A549 (cell line): ENCODE measurements at places on chromosomes 1 and 21. TPM values are rescaled to one million over a fixed set of nuclear protein-coding genes. Genes with fewer than 3 reads are reported as not detected.

- DNase-seq, result peak; percentile 55
These were observed 62.4 kb upstream of the DIRAS3 start for GRCh38 chr1:68112835-68113243.

GRCh38 chr1:220705782-220706181, 15.6 kb downstream of the C1orf115 start:
- no peak for DNase-seq

GRCh38 chr1:225427235-225428067, at the start of gene LBR:
LBR (minus strand) TSS chr1:225428038; CDS start chr1:225424075, 3,963 bp downstream.
- DNase-seq, result no peak

- no peak for DNase-seq
These were observed 33.3 kb downstream of the PIK3CD start for GRCh38 chr1:9684801-9685200.

DNA sequence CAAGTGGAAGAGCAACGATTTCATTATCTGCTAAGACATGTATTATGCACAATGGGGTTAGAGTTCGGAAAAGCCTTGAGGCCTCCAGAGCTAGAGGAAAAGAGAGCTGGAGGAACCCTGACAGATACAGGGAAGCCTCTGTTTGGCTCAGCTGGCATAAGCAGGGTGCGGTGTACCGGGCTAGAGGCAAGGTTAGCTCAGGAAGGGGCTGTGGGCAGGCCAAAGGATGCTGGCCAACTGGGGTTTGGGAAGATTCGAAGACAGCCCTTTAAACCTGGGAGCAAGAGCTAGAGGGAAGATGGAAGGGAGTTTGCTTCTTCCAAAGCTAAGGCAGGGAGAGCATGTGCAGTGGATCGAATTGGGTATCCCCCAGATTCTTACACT, 107.6 kb upstream of the TLR5 start:
- no peak for DNase-seq

DNA sequence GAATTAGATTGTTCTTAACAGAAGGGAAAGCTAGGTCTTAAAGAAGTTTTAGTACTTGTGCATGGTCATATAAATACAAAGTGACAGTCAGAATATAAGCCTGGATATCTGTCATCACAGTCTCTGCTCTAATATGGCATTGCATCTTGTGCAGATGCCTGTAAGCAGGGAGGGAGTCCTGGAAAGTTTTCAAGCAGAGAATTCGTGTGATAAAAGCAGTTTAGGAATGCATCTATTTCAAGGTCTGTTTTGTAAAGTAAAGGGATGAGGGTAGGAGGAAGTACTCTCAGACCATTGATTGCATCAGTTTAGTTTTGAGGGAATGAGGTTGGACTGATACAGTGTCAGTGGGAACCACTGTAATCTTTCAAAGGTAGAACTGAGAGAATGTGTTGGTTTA, 30.6 kb downstream of the IARS2 start:
- DNase-seq, result no peak

DNA sequence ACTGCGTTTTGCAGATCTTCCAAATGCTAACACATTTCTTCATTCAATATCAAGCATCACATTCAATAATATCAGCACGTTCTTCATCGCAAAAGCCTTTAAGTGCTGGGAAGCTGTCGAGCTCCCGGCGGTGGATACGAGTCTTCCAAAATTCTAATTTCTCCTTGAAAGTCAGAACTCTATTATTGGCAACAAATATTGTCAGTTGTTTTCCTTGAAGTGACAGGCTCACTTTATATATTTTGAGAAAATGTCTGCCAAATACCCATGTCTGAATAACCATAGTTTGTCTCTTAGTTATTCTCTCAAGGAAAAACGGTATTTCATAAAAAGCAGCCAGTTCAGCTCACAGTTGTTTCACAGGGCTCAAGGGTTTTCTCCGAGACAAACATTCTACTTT, 226.2 kb upstream of the C1orf174 start:
- no peak for DNase-seq

- DNase-seq, result peak; percentile 50
These were observed 67.1 kb downstream of the UBE2T start for GRCh38 chr1:202274611-202275010.

DNA sequence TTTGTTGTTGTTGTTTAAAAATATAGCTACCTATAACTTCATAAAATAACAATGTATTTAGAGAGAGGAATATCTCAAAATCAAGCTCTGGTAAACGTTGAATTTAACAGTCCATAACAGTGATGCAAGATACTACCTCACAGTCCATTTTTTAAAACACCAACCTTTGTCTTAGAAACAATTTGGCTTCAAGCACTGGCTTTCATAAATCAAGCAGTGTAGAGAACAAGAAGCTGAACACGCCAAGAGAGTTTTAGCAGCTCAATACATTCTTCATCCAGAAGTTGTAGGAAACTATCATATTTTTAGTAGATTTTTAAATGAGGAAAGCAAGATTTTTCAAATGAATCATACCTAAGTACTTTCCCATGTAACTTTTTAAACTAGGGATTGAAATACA, 334.3 kb upstream of the ADAMTS5 start:
- DNase-seq, result no peak

DNA sequence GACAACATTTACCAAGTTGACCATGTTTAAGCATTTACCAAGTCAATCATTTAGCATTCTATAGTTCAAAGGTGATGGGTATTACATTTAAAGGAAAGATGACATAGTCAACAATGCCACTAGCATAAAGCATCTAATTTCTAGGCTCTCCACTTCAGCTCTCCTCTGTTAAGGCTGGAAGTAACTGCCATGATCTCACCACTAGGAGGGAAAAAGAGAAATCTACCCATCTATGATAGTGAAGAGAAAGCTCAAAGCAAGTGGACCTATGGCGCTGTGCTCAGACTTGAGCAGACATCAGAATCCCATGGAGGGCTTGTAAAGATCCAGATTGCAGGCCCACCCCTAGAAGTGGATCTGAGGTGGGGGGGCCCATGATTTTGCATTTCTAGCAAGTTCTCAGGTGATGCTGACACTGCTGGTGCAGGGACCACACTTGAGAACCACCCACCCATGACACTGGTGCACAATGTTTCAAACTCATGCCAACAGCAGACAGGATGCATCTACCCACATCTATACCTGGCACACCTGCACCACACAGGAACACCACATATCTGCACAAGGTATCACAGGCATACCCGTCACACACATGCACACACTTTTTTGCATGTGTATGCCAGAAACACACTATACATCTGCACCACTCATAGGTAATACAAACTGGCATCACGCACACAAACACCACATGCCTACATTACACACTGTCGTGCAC, 392.9 kb upstream of the RUNX1 start:
- no peak for DNase-seq

- no peak for DNase-seq
These were observed 18.1 kb downstream of the B3GALT5 start for GRCh38 chr21:39630827-39631226.

DNA sequence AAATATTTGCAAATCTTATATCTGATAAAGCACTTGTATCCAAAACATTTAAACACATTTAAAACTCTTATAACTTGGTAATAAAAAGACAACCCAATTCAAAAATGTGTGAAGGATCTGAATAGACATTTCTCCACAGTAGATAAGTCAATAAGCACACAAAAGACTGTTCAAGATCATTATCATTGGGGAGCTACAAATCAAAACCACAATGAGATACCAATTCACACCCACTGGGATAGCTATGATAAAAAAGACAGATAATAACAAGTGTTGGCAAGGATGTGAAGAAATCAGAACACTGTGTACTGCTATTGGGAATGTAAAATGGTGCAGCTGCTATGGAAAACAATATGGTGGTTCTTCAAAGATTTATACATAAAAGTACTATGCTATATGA, 5.1 kb upstream of the LIN9 start:
- DNase-seq, result no peak

DNA sequence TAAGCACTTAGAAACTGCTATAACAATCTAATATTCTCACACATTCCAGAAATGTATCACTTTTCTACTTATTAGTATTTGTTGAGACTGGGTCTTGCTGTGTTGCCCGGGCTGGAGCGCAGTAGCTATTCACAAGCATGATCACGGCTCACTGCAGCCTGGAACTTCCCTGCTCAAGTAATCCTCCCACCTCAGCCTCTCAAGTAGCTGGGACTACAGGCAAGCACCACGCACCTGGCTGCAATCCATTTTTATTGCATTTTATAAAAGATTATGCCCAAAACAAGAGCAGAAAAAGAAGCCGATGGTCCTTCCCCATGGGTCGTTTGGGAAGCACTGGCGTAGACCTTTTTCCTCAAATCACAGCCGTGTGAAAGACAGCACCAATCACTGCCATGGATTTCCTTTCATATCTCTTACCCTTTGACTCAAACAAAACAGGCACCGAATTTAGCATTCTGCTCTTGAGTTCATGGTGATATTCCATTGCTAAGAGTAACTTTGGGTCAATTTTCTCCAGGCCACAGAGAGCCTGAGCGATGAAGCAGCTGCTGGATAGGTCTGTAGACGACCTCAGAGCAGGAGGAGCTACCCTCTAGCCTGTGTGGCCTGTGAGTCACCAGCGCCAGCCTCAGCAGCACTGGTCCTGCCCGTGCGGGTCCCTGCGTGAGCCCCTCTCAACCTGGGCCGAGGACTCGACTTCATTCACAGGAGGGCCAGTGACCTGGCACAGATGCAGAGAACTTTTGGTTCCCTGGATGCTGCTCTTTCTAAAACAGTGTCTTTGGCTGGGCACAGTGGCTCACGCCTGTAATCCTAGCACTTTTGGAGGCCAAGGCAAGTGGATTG, 80.8 kb downstream of the PIK3CD start:
- DNase-seq, result no peak

- DNase-seq, result no peak
These were observed 14.0 kb downstream of the FAAP20 start for GRCh38 chr1:2180297-2181245.

DNA sequence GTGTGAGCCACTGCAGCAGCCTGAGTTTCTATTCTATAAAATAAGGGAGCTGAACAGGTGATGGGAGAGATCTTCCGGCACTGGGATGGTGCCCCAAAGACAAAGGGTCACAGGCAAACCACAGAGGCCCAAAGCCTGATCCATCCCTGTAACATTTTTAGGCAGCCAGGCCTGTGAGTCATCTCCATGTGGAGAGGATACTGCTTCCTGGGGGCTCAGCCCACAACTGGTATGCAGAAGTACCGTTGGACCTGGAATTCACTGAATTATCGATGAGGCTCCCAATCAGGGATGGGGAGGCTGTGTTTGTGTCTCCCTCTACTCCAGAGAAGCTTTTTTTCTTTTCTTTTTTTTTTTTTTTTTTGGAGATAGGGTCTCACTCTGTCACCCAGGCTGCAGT, 48.8 kb upstream of the WASF2 start:
- peak; percentile 50 for DNase-seq

DNA sequence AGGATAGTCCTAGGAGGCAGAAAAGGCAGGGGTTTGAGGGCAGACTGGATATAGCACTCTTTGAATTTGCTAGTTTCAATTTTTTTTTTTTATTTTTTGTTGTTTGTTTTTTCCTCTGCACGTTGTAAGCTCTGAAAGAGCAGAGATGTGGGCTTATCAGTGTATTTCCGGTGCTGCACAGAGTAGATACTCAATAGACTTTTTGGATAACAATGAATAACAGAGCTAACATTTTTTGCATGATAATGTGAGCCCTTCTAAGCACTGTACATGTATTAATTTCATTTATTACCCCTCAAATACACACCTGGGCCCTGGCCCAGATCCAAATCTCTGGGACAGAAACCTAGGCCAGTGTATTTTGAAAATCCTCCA, 17.1 kb upstream of the PARP1 start:
- DNase-seq, result no peak

DNA sequence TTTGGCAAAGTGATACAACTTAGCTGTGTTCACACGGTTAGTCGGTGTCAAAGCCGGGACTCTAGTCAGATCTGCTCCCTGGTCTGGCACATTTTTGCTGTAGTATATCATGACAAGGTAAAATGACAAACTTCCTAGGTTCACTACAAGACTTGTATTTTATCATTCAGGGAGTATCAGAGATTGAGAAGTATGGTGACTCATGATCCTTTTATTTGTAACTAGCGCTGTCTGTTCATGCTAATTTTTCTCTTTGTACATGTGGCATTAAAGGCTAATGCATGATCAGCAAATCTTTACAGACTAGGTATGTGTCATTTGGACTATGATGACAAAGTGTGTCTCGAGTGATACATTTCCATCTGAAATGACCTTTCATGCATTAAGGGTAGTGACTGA, 326.7 kb downstream of the SIPA1L2 start:
- DNase-seq, result no peak

GRCh38 chr1:77659879-77660593, 22.4 kb downstream of the ZZZ3 start:
- DNase-seq, result no peak

DNA sequence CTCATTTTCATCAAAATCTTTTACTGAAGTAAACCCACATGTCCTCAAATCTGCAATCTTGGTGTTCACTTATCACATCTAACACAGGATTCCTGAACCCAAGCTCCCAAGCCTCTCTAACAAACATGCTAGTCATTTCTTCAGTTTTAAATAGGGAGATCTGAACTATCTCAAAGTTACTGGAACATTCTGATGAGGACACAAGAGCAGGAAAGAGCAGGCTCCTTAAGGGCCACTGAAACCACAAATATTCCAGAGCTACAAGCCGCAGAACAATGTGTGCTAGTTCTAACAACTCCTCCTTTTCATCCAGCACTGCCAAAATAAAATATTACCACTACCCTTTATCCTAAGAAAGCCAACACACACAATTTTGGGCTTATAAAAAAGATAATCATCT, 38.9 kb downstream of the WARS2 start:
- DNase-seq, result no peak

- no peak for DNase-seq
These were observed 39.7 kb upstream of the SDC3 start for GRCh38 chr1:30948278-30948677.

The UHMK1 gene
- 20.2 to 21.7 TPM (median 21.0 TPM) in 3 replicates for polyA plus RNA-seq

The CHODL gene
- not detected in 3 replicates for polyA plus RNA-seq

The LORICRIN gene
- polyA plus RNA-seq, result not detected in 3 replicates

The GJB5 gene
- 0.09 to 0.15 TPM in 2 of 3 replicates, not detected in the other for polyA plus RNA-seq

The HLX gene
- 4.8 to 5.6 TPM (median 4.9 TPM) in 3 replicates for polyA plus RNA-seq

The GRIK3 gene
- polyA plus RNA-seq, result not detected in 3 replicates

The ISG20L2 gene
- 27.6 to 31.4 TPM (median 29.6 TPM) in 3 replicates for polyA plus RNA-seq

The SMCP gene
- polyA plus RNA-seq, result not detected in 3 replicates

The CFAP141 gene
- polyA plus RNA-seq, result 0.37 TPM in 1 of 3 replicates, not detected in the others

The NSUN4 gene
- 11.7 to 13.2 TPM (median 12.0 TPM) in 3 replicates for polyA plus RNA-seq

The AKNAD1 gene
- polyA plus RNA-seq, result 0.72 to 1.3 TPM (median 1.2 TPM) in 3 replicates

The RGL1 gene
- 0.98 to 1.5 TPM (median 1.0 TPM) in 3 replicates for polyA plus RNA-seq

The RHD gene
- not detected in 3 replicates for polyA plus RNA-seq

The PAQR7 gene
- polyA plus RNA-seq, result 5.9 to 6.4 TPM (median 6.0 TPM) in 3 replicates

The KRTAP19-1 gene
- not detected in 3 replicates for polyA plus RNA-seq
